GM03348 (cell line): ENCODE measurements at places on chromosomes 2 and 18.

DNA sequence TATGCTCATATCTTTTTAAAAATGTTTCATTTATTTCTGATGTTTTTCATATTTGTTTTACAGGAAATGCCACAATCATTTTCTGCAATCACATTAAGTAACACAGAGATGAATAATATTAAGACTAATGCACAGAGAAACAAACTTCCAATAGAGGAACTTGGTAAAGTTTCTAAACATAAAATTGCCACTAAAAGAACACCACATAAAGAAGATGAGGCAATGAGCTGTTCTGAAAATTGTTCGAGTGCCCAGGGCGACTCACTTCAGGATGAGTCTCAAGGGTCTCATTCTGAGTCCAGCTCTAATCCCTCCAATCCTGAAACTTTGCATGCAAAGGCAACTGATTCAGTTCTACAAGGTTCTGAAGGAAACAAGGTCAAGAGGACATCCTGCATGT lies 70.4 kb downstream of the APLF start:
- DNase-seq, result no peak

DNA sequence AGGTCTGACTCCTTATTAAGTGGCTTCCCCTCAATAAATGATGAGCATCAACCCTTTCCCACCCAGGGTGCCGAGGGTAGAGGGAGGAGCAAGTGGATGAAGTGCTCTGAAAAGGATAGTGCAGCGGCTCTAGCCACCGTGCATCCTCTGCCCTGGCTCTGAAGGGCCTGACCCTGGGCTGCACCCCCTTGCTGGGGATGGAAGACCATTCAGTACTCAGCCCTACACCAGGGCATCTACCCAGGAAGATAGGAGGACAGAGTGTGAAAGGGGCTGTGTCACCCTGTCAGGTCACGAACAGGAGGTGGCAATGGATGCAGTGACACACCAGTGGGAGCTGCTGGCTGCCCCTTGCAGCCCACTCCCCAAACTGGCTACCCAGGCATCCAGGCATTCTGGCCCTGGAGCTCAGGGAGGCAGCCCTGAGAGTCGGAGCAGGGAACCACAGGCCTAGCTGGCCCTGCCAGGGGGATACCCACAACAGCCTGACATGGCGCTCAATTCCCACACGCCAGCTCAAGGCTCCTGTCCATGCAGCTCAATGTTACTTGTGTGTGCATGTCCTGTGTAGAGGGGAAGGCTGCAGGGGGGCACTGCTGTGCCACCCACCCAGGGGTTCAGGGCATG lies 7.6 kb downstream of the ACTR1B start:
- DNase-seq, result no peak

DNA sequence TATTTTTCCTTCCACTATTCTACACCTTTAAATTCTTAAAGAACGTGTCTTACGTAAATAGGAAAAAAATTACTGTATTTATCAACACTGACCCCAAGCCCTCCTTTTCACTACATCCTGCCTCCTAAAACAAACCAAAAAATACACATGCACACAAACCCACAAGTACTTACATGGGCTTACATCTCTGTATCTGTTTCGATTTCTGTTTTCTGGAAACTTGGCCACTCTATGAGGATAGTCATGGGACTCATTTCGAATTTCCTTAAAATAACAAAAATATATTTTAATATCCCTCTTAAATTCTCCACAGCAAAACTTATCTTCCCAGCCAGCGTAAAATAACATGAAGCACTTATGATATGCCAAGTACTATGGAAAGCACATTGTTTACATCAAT lies 25.0 kb downstream of the PTPN2 start:
- no peak for DNase-seq

- DNase-seq, result no peak
These were observed 18.7 kb downstream of the CLK1 start for GRCh38 chr2:200845669-200846325.

DNA sequence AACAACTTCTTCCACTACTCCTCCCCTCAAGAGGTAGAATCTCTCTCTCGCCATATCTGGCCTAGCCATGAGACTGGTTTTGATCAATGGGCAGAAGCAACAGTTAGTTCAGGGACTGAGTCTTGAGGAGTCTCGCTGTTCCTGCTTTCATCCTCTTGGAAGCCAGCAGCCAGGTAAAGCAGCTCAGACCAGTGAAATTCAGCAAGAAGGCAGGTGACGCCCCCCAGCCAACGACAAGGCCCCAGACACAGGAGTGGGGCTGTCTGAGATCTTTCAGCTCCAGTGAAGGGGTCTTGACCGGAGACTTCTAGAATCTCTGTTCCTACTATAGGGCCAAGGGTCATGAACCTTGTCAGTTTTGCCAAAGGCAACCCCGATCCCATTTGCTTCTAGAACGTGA lies 39.7 kb upstream of the ACAA2 start:
- DNase-seq, result no peak

DNA sequence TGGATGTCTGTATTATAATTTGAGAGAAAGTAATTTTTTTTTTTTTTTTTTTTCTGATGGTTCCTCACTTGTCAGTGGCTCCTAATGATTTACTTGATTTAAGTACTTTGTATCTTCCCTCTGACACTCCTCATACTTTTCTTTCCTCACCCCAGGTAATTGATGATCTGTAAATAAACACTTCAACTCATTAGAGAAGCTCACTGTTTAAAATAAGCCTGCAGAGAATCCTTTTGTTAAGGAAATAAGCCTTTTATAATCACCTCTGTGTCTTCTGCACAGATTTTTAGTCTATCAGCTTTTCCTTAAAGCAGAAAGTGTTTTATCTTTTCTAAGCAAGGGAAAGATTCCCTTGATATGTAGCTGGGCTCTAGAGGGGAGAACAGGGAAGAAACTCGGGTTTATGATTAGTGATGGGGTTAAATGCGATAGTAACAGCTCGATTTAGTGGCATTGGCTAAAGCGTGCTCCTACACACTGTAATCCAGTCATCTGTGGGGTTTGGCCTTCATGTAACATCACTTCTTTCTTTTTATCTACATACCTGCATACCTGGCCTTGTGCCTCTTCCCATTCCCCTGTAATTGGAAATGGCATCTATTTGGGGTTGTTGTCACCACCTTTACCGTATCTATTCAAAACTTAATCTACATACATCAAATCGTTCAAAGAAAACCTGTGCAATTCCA lies 60.1 kb upstream of the LRRTM1 start:
- DNase-seq, result no peak
